H1 (cell line): ENCODE measurements at places on chromosomes 5 and 9.

DNA sequence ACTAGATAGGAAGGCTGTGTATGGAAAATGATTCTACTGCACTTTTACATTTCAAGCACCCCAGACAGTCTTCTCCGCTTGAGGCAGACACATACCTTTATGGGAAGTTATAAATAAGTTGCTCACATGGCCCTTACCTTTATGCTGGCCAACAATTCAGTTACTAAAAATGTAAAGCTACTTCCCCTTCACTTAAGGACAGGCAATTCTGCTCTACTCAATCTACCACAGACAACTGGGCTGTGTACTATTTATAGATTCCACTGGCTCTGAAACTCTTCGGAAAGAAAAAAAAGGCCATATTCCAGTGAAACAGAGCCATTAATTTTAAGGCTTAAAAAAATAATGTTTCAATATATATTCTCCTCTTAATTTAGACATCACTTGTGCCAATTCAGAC, 59.4 kb downstream of the ELAVL2 start:
- DNase-seq = no peak

DNA sequence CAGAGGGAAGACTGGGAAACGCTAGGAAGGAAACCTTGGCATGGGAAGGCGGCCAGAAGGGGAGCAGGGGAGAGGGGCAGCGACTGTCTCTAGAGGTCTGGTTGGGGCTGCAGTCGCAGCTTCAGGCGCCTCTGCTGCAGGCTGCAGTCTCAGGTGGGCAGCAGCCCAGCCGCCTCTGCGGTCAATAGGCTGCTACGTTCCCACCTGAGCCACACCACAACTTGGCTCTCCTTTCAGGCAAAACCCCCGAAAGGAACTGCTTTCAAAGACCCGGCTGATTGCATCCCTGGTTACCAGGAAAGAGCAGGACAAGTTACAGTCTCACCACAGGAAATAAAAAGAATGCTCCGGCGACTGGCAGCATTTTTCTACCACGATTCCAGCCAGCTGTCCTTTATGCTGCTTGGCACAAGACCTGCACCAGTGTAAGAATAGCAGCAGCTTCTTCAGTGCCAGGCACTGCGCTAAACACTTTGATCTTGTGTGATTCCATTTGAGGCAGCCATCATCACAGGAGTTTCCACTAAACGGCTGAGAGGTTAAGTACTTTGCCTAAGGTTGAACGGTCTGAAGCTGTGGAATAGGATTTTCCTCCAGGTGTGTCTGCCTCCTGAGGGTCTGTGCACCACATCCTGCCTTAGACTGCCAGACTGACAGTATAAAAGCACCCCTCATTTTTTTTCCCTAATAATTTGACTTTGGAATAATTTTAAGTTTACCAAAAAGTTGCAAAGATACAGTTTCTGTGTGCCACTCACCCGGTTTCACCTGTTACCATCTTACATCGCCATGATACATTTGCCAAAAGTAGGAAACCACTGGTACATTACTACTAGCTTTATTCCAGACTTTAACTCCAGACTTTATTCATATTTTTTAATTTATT, 7.5 kb downstream of the RPS14 start:
- DNase-seq = no peak

- no peak for DNase-seq
These were observed 23.5 kb upstream of the EIF4EBP3 start for GRCh38 chr5:140524003-140524402.

DNA sequence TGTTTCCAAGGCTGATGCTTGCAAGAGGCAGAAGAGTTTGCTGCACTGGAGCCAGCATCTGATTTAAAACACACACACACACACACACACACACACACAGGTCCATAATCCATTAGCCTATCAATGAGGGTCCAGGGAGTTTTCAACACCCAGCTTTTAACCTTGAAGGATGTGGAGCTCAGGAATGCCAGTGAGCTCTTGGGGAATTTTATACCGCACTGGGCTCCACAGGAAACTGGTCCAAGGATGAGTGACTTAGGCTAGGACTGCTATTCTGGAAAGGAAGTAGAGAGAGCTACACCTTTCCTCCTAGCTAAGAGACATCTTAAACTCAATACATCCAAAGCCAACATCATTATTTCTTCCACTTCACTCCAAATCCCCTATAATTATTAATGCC, 942 bp upstream of the NRG2 start:
- no peak for DNase-seq

GRCh38 chr5:155532621-155533311, 519.2 kb downstream of the KIF4B start:
- DNase-seq = no peak

DNA sequence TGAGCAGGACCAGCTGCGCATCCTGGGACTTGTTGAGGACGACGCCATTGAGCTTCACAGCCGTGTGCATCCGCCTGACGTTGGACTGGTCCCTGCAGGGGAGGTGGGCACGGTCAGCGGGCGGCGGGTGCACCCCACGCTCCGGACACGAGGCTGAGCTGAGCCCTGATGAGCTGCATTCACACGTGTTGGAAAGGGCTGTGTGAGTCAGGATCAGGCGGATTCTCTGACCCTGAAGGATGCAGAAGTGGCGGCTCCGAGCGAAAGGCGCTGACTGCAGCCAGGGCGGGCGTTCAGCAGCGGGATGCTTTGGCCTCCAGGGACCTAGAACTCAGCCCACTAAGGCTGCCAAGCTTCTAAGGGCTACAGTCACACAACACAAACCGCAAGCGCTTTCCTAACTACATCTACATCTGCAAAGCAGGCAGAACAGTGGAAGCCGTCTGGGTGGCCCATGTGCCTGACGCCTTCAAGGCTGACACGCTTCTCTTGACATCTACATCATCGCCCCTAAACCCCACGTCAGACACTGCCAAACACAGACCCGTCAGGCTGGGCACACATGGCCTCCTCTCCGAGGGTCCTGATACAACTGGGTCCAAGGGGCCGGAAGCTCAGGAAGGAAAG, 44.9 kb downstream of the NKD2 start:
- no peak for DNase-seq

DNA sequence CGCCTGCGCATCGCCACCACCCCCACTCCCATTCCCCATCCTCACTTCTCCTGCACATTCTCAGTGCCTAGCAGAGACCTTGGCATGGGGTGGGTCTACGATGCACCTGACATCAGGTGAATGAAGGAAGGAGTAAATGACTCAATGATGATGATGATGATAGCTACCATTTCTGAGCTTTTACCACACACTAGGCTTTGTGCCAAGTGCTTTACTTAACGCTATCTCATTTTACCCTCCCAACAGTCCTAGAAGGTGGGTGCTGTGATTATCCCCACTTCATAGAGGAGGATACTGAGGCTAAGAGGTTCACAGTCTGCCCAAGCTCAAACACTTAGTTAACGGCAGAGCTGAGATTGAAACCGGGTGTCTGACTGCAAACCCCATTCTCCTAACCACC, 27.1 kb downstream of the CAMK2A start:
- DNase-seq = no peak

GRCh38 chr9:108077556-108077955, 588.0 kb upstream of the KLF4 start:
- no peak for DNase-seq

DNA sequence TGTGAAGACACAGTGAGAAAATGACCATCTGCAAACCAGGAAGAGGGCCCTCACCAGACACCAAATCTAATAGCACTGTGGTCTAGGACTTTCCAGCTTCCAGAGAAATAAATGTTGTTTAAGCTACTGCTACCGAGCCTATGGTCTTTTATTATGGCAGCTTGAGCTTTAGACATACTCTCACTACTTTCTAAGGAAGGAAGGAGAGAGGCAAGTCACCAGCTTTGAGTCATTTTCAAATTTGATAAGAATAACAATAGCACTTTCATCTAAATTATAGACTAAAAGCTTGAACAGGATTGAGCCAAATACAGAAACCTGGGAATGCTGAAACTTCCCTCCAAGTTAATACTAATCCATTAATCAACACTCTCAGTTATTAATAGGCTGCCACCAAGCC, 64.4 kb downstream of the PLPPR1 start:
- no peak for DNase-seq

DNA sequence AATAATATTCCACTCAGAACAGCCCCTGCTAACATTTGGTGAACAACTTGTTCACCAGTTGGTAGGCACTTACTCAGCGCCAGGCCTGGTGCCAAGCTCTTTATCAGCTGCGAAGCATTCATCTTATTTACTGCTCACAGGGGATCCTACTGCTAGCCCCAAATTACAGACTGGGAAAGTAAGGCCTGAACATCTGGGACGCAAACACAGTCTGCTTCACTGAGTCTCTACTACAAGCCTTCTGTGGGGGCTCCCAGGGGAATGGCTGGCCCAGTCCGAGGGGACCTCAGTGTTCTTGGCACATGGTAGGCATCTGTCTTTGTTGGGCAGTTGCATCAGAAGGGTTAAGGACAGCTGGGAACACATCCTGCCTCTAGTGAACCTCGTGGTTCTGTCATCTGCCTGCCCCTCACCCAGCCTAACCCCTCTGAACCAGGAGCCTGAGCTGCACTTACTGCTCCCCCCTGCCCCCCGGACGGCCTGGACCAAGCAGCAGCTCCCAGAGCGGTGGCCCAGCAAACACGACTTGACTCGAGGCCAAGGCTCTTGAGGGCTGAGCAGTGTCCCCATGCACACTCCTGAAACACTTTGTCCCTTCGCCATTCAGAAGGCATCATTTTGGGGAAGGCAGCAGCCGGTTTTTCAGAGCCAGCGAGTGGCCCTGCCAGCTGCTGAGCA, at the start of gene PHYHD1:
Gene PHYHD1 (plus strand): TSS at position 602 of the 678 bp plus-strand sequence. CDS start 1,342 bp downstream, outside the sequence.
- DNase-seq = no peak

- no peak for DNase-seq
These were observed 7.4 kb downstream of the SREK1 start for GRCh38 chr5:66151491-66151890.

- DNase-seq = no peak
These were observed 417.1 kb downstream of the HCN1 start for GRCh38 chr5:45279109-45279508.

DNA sequence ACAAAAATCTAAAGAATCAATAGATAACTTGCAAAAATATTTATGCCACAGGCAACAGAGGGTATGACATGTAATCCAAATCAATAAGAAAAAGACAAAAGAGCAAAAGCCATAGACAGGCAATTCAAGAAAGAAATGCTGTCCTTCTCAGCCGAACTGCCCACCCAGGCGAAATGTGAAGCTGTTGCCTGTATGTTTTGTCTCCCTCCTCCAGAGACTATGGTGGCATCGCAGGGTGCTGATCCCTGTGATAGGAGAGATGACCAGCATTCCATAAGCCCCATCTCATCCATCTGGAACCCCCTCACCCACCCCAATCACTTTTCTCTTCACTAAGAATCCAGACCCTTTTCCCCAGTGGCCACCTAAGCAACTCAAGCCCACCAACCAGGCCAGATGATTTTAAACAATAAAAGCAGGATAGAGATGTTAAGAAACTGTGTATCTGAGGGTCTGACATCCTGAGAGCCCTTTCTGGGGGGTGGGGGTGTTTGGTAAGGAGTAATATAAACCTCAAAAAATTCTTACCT, 5.3 kb upstream of the ACSL6 start:
- no peak for DNase-seq

- DNase-seq = no peak
These were observed 6.7 kb upstream of the LCN1 start for GRCh38 chr9:135514342-135515082.

- no peak for DNase-seq
These were observed 143.7 kb downstream of the C5orf15 start for GRCh38 chr5:133824661-133825254.

DNA sequence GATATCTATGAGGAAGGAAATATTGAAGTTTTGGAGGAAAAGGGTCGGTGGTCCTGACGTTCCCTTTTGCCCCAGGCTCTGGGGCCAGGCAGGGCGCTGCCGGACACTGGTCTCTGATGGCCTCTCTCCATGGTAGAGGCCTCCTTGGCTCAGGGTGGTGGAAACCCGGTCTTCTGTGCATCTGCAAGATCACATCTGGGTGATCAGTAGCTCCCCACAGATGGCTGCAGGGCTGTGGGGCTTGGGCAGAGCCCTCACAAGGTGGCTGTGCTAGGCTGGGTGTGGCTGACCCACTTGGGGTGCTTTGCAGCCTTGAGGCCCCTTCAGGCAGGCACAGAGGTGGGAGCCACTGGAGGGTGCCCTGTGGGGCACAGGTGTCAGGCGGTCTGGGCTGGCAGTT, 53.9 kb upstream of the RNU6ATAC start:
- DNase-seq = no peak

GRCh38 chr5:120083851-120084542, 380.1 kb upstream of the PRR16 start:
- no peak for DNase-seq

GRCh38 chr5:68084396-68084795, 131.2 kb upstream of the PIK3R1 start:
- no peak for DNase-seq

GRCh38 chr9:114027159-114027862, 50.8 kb downstream of the AMBP start:
- DNase-seq = no peak

DNA sequence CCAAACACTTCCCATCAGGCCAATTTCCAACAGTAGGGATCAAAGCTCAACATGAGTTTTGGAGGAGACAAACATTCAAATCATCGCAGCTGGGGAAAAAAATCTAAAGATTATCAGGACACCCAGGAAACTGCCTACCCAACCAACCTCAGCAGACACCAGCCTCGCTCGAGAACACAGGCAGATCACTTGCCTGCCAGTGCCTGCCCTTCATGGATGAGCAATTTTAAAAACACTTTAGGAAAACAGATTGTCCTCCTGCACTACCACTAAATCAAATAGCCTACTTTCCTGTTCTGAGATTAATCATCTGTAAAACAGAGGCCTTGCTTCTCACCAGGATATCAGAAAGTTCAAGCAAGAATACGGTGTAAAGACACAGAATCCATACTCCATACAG, 14.7 kb upstream of the TMEM174 start:
- no peak for DNase-seq

DNA sequence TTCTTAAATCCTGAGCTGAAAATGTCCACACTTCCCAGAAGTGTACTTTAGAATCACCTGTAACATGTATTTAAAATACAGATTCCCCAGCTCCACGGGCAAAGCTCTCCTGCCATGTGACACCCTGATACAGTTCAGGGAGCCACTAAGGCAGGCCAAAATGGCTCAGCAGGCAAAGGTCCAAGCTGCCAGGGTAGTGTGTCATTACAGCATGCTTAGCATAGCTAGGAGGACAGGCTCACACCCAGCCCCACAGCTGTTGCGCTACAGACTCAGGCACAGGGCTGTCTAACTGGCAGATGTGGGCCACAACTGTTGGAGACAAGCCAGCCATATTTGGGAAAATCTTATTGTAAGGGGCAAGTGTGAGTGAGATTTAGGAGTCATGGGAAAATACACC, 73.0 kb downstream of the C9orf85 start:
- DNase-seq = no peak
